ENCODE measurements at places on chromosomes 3 and 15.

GRCh38 chr3:122691195-122691594 is 10.6 kb downstream of the PARP14 start:
- DNase-seq: no peak

DNA sequence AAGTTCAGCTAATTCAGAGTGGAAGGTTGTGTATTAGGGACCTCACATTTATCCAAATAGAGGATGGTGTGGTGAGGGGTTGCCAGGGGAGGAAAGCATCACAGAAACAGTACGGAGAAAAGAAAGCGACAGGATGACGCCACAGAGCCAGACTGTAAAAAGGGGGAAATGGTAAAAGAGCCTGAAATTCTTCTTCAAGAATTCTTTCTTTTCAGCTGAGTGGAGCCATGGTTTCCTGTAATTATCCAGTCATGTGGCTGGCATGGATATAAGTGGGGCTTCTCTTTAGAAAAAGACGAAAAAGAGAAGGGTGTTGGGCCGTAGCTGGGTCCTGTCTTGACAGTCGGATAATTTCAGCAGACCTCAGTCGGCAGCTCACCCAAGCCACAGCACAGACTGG is 24.5 kb upstream of the PSMD6 start:
- DNase-seq: no peak

- no peak for DNase-seq
Observed at GRCh38 chr15:51093839-51094605, 684 bp downstream of the TNFAIP8L3 start.

DNA sequence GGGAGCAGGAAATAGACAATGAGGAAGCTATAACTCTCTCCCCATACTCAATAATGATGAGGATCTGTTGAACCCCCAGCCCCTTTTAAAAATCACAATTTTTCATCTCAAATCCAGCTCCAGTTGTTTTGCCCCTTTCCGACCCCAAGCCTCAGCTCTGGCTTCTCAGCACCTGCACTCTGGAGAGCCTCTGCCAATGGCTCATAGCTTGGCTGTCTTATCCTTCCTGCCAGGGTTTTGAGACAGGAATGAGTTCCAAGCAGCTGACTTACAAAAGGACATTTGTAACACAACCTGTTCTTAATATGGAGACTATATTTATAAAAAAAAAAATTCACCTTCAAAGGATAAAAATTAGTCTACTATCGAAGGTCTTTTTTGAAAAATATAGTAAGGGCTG is 105.9 kb upstream of the NEDD4 start:
- no peak for DNase-seq

DNA sequence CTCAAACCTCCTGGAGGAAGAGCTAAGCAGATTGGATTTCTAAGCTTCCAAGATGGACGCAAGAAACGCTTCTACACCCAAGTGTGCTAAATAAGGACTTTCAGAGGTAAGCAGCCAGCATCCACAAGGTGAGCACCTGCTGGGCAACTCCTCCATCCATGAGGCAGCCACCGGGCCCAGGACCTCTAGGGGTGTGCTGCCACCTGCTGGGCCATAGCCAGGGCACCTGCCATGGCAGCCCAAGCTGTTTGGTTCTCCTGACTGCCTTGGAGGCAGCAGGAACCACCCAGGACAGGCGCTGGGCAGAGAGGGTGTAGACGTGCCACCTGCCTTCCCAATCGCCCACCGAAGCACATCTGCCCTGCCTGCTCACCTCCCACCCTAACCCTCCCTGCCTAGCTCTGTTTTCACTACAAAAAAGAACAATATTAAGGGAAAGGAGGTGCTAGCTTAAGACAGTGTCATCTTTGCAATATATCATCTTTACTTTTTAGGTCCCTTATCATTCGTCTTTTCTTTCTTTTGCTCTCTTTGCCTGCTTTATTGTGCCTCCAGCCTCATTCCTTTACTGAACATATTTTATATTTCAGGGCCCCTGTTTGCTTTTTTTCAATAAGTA is 12.9 kb downstream of the C15orf62 start:
- peak; percentile 76 for DNase-seq

GRCh38 chr3:32498252-32498651 is 4.4 kb downstream of the CMTM6 start:
- peak; percentile 20 for DNase-seq

DNA sequence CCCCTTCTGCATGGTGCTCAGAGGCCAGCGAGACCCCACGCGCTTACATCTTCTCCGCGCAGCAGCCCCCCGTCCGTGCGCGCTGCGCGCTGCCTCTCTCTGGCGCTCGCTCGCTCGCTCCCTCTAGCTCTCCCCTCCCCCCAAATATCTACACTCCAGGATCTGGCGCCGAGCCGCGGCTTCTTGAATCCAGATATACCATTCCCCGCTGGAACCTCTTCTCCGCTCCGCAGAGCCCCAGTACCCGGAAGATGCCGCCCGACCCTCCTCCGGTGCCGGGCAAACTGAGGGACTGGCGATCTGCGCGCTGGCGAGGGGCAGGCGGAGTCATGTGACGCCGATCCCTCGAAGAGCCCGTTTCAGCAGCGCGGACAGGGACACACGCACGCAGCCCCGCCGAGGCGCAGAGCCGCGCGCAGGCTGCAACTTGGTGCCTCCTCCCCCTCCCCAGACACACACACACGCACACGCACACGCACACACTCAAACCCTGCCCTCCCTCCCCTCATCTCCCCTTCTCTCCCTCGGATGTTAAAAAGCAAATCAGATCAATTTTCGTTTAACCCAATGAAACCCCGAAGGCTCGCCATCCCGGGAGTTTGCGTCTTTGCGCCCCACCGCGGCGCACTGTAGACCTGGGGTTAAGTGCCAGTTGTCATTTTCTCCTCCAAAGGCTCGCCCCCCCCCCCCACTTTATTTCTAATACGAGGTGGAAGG is at the start of gene RASGRF1:
Gene RASGRF1 (minus strand): TSS at position 294 of the 717 bp plus-strand sequence. CDS start 282 bp downstream, at position 12.
- no peak for DNase-seq

DNA sequence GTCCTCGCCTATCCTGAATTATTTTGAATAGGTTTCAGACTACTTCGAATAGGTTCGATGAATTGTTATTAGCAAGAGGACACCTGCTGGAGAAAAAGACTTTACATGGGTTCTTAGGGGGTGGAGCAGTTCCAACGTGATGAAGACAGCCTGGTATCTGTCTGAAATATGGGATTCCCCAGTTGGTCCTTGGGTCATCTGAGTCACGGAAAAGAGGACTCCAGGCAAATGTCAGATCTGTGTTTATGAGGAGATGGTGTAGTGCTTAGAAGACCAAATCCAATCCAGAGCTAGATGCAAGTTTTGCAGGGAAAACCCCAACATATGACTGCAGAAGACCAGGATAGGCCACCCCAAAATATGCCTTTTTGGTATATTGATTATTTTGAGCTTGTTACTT is 98.9 kb upstream of the IGSF10 start:
- DNase-seq: no peak

- DNase-seq: no peak
Observed at GRCh38 chr3:38646630-38647029, 2.9 kb downstream of the SCN5A start.

DNA sequence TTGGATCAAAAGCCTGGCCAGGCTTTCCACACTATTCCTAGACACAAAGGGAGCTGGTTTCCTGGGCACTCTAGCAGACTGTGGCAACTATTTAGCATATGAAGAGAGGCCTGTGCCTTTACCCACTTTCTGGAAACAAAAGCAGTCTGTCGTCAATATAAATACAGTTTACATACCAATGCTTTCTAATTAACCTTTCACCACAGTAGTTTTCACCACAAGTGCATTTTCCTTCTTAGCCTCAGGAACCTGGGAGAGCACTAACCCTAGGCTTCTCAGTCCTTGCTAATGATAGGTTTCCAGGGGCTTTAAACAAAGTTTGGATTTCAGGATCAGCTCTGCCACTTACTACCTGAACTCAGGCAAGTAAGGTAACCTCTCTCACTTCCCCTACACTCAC is 499.1 kb downstream of the MAGI1 start:
- no peak for DNase-seq

DNA sequence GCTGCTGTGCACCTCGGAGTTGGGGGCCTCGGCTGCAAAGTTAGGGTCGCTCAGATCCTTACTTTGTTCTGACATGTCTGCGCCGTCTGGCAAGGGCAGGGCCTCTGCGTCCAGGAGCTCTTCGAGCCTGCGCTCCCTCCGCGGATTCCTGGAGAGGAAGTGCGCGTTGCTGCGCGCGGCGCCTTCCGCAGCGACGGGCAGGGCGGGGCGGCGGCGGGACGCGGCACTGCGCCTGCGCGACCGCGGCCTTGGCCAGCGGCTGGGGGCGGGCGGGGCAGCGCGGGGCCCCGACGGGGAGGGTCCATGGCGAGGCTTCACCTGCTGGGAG is at the start of gene NDN:
Gene NDN (minus strand): TSS at position 163 of the 328 bp plus-strand sequence. CDS start 88 bp downstream, at position 75.
- DNase-seq: no peak

DNA sequence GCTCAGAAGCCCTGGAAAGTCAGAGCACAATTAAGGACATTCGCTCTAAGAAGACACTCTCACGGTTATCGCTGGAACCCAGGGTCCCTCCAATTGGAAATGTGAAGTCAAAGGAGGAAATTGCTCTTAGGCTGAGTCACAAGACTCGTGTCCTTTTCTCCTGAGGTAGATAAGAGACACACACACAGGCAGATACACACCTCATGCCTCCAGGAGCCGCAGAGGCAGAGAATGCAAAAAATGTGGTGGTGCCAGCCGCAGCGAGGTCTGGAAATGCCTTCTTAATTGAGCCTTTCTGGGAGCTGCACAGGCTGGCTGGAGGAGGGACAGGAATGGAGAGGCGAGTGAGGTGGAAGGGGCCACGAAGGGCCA is 189.3 kb downstream of the OPA1 start:
- no peak for DNase-seq

- no peak for DNase-seq
Observed at GRCh38 chr15:77808581-77809177, 176.0 kb upstream of the LINGO1 start.

Data from naive B cell (primary cell).